ENCODE measurements at places on chromosomes 11 and 22.

DNA sequence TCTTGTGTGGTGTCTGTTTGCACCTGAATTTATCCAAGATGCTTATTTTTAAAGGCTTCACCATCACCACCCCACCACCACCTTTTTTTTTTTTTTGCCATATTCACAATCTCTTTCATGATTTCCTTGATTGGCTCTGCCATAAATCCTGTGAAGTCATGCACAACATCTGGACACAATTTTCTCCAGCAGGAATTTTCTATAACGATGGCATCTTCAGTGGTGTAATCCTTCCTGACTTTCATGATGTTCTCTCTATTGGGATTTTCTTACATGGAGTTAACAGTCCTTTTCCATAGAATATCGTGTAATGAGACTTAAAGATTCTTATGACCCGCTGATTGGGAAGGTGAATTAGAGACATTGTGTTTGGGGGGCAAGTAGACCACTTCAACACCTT lies 17.8 kb downstream of the ZFP91 start:
- H3K4me3 ChIP-seq, result no peak overlapping the region
- H3K36me3 ChIP-seq, result no peaks in the 10 kb centered on the region
- H3K4me1 ChIP-seq, result peaks cover 2% of the 10 kb centered on the region

- H3K36me3 ChIP-seq, result no peaks in the 10 kb centered on the region
- H3K4me3 ChIP-seq, result no peak overlapping the region
- H3K27ac ChIP-seq, result no peak overlapping the region
- H3K27me3 ChIP-seq, result no peaks in the 10 kb centered on the region
Measured at GRCh38 chr11:60785806-60786361, 751 bp downstream of the MS4A10 start.

DNA sequence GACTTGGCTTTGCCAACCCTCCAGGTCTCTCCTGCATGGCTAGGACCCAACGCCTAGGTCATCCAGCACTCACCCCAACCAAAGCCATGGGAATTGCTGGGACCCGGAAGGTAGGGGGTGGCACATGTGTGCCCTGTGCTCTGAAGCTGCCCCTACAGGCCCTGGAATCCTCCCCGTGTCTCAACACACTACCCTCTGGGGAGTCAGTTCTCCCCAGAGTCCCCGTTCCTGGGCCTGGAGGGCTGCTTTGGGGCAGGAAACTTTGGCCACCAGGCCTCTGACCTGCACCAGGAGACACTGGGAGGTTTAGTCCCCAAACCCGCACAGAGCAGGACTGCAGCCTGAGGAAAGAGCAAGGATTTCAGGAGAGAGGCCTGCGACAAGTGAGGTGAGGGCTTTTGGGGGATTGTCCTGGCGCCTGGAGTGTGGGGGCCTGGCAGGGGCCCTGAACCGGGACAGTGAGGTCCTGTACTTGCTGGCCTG lies 495 bp upstream of the IFITM1 start:
- H3K4me1 ChIP-seq, result peaks cover 32% of the 10 kb centered on the region
- H3K4me3 ChIP-seq, result peak overlapping the region; percentile 76
- DNase-seq, result no peak

DNA sequence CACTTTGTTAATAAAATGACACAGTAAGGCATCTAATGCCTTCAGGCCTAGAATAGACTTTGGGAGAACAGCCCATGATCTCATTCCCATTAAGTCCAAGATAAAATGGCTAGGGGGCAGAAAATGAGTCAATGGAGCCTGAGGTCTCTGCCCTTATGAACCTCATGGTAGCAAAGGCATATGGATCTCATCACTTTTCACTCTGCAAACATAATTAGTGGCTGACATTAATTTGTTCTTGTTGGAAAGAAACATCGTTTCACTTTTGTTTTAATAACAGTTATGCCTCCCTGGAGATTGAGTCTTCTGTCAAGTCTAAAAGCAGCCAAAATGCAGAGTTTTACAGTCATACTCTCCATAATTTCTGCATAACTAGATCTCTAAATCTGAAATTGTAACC lies 111.8 kb upstream of the API5 start:
- no peaks in the 10 kb centered on the region for H3K4me1 ChIP-seq
- H3K4me3 ChIP-seq, result no peak overlapping the region
- no peaks in the 10 kb centered on the region for H3K27me3 ChIP-seq
- no peak for DNase-seq
- H3K36me3 ChIP-seq, result no peaks in the 10 kb centered on the region
- H3K27ac ChIP-seq, result no peak overlapping the region

GRCh38 chr11:113697756-113698407 lies 8.2 kb downstream of the TMPRSS5 start:
- no peaks in the 10 kb centered on the region for H3K27me3 ChIP-seq
- H3K36me3 ChIP-seq, result peaks cover 3% of the 10 kb centered on the region
- H3K27ac ChIP-seq, result no peak overlapping the region
- no peak overlapping the region for H3K4me3 ChIP-seq
- peaks cover 2% of the 10 kb centered on the region for H3K4me1 ChIP-seq

DNA sequence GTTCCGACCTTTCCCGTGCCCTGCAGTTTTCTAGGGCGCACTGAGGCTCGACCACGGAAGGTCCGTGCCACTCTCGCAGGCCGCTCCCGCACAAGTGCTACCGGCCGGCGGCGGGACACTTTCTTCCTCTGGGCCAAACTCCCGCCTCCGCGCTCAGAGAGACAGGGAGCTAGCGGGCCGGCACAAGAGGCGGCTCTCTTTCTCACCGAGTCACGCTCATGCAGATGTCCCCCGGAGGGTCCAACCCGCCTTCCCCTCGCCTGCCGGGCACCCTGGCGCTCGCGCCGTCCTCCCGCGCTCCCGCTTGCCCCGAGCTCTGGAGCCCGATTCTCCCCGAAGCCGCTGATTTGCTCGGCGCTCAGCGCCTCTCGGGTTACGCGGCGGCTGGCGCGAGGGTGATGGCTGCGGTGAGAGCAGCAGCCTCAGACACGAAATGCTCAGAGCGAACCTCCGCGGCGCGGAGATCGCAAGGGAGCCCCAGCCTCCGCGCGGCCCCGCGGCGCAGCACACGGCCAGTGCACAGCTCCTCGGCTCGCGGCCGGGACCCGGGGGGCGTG lies 1.0 kb downstream of the LMO1 start:
- no peaks in the 10 kb centered on the region for H3K36me3 ChIP-seq
- no peak overlapping the region for H3K27ac ChIP-seq
- H3K4me3 ChIP-seq, result peak overlapping the region; percentile 53
- peaks cover 27% of the 10 kb centered on the region for H3K27me3 ChIP-seq
- peak; percentile 81 for DNase-seq
- peaks cover 6% of the 10 kb centered on the region for H3K4me1 ChIP-seq

GRCh38 chr11:79783833-79784232 lies 343.0 kb upstream of the TENM4 start:
- H3K36me3 ChIP-seq, result no peaks in the 10 kb centered on the region
- DNase-seq, result no peak
- H3K27ac ChIP-seq, result no peak overlapping the region
- H3K4me1 ChIP-seq, result no peaks in the 10 kb centered on the region
- H3K4me3 ChIP-seq, result no peak overlapping the region
- no peaks in the 10 kb centered on the region for H3K27me3 ChIP-seq

- no peak overlapping the region for H3K27ac ChIP-seq
- DNase-seq, result no peak
- no peak overlapping the region for H3K4me3 ChIP-seq
- peaks cover 38% of the 10 kb centered on the region for H3K36me3 ChIP-seq
- no peaks in the 10 kb centered on the region for H3K4me1 ChIP-seq
Measured at GRCh38 chr11:107408762-107409211, 48.8 kb downstream of the CWF19L2 start.
